ENCODE measurements at places on chromosomes 13 and 19.

DNA sequence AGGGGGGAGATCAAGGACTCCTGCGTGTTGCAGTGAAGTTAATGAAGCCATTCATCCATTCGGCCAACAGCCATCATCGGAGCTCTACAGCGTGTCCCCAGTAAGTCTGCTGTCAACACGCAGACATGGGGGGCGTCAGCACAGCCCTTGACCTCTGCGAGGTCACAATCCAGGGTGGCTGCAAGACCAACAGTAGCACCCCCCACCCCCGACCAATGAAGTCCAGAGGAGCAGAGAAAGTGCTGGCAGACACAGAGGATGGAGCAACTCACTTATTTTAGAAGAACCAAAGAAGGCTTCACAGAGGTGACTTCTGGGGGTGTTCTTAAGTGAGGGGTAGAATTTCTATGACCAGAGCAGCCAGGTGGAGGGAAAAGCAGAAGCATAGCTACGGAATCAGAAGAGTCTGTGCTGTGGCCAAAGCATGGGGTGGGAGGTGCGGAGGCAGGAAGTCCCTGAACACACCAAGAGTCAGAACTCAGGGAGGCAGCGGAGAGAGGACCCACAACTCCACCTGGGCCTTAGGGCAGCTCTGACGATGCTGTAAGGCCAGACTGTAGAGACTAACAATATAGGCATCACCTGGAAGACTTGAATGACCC lies 185.4 kb downstream of the FOXO1 start:
- DNase-seq, result no peak

- no peak for DNase-seq
Measured at GRCh38 chr19:2083174-2083854, 12.8 kb downstream of the MOB3A start.

- peak; percentile 32 for DNase-seq
Measured at GRCh38 chr19:17784201-17785008, 10.5 kb upstream of the B3GNT3 start.

- DNase-seq, result no peak
Measured at GRCh38 chr13:99133848-99134247, 66.8 kb upstream of the UBAC2 start.

DNA sequence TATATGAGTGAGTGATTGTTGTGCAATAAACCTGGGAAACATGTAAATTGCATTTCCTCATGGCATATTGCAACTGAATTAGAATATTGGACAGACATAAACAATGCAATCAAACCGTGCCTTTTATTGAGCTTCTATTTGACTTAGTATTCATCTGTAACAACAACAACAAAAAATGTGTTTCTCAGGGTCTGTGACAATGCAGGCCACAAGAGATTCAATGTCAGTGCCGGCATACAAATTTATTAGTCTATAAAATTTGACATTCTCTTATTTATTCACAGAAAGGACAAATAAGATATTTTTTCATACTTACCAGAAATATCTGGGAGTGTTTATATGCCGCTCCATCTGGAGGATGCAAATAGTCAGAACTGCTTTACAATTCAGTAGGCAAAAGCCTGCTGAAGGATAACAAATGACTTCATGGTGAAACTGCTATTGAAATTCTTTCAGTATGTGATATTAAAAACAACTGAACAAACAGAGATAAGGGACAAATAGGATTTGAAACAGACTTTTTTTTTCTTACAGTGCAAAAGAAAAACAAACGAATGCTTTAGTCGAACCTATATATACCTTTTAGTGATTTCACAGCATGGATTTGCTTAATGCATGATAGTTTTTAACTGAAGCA lies 77.2 kb downstream of the DACH1 start:
- no peak for DNase-seq

DNA sequence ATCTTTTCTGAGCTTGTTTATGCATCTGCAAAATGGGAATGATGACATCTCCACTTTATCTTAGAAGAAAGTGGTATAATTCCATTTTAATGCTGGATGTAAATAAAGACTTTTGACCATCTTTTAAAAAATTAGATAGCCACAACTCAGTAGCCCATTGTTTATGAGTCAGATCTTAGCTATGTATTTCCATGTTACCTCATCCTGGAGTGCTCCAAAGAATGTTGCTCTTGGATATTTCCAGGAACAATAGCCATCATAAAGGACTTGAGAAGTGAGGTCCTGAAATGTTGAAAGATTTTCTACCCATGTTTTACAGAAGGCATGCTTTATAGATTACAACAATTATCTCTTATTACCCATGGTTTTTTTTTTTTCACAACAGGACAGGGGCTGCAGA lies 229.3 kb upstream of the EDNRB start:
- DNase-seq, result no peak

DNA sequence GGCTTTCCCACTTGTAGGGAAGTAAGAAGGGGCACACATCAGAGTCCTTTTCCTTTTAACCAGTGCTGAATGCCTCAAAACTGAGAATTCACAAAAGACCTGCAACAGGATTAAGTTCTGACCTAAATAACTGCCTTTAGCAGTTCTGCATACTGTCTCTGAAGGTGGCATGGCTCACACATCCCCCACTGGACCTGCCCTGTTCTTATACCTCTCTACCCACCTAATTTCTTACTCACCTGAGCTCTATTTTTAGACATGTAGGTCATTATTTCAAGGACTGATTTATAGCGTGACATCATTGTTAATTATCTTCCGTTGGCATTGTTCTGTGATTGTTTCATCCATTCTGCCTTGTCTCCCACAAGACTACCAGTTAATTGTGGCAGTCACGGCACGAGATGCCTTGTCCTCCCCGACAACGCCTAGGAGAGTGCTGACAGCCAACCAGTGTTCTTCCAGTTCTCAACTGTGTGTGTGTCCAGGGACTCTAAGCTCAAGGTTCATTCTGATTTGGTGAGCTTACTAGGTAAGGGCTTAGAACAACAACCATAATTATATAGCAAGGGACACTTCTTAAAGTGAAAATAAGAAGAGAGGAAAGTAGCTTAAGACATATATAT lies 27.1 kb upstream of the UBL3 start:
- DNase-seq, result no peak

DNA sequence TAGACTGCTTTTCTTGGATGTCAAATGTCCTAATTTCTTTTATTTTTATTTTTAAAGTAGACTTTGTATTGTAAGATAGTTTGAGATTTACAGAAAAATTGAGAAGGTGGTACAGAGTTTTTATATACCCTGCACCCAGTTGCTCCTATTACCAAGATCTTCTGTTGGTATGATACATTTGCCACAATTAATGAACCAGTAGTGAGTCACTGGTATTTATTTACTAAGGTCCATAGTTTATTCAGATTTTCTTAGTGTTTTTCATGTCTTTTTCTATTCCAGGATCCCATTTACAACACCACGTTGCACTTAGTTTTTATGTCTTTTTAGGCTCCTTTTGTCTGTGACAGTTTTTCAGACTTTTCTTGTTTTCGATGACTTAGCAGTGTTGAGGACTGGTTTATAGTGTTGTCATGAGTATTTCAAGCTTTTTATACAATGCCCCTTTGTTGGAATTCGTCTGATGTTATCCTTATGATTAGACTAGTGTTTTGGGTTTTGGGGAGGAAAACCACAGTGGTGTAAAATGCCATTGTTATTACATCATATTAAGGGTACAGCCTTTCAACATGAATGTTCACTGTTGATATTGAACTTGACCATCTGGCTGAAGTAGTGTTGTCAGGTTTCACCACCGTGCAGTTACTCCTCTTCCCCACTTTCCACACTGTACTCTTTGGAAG lies 35.9 kb downstream of the COG3 start:
- DNase-seq, result no peak
